ENCODE measurements at places on chromosomes 4 and X.

DNA sequence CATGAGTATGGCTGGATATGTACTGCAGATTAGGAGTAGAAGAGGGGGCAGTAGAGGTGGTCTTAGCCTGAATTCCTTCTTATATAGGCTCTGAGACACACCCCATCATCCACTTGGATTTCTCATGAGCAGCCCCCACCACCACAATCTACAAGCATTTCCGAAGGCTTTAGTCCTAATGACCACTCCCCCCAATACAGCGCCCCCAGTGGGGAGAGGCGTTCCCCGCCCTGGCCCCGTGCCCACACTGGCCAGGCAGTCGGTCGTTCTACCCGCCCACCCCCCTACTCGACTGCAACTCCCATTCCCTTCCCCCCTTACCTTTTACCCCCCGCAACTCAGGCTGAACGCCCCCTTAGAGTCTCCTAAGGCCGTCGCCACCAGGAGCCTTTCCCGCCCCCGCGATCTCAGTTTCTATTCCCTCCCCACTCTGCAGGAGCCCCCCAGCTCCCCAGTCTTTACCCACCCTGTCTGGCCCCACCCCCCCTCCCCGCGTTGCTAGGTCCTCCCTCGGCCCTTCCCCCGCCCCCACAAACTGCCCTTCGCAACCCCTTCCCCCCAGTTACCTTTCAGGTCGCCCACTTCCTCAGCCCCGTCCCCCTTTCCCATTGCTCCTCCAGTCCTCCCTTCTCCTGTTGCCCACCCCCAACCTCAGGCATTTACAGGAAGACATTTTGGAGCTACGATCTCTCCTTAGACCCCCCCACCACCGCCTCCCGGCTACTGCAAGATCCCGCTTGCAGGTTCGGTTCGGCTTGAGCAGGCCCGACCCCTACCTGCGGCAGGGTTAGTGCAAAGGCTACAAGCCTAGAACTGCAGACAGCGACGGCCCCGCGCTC, 468 bp downstream of the ZMYM3 start:
- peak; percentile 39 for DNase-seq

GRCh38 chrX:135737366-135738071, 24.1 kb downstream of the CT45A1 start:
- DNase-seq: no peak

GRCh38 chr4:5940470-5941203, 47.8 kb upstream of the CRMP1 start:
- DNase-seq: no peak

- DNase-seq: no peak
These were observed 41.1 kb downstream of the TBC1D9 start for GRCh38 chr4:140715119-140715518.

- DNase-seq: no peak
These were observed 484.5 kb downstream of the IL1RAPL1 start for GRCh38 chrX:29071525-29072320.

DNA sequence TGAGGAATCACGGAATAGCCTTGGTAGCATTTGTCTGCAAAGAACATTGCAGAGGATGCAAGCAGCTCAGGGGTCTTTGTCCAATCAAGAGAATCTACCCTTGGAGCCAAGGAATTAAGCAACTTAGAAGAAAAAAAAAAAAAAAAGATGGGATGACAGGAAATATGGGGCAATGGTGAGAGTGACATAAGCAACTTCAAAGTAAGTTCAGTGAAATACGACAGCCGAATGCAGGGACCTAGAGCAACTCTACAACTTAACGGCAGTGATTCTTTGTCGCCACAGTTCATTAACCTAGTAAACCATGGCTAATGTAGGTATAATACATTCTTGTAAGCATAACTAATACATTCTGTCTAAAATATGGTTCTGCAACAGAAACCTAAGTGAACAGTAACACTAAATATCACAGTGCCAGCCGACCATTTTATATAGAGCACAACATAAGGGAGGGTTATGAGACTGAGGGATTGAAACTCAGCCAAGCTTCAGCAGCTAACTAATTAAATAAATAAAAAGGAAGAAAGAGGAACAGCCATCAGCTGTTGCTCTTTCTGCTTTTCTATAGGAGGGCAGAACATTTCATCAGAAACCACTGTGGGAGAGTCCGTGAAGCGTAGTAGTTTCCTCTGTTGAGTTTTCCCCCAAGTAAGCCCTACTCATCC, 74.7 kb downstream of the PPARGC1A start:
- DNase-seq: no peak

- DNase-seq: no peak
These were observed 249.2 kb downstream of the IDS start for GRCh38 chrX:149255860-149256259.

DNA sequence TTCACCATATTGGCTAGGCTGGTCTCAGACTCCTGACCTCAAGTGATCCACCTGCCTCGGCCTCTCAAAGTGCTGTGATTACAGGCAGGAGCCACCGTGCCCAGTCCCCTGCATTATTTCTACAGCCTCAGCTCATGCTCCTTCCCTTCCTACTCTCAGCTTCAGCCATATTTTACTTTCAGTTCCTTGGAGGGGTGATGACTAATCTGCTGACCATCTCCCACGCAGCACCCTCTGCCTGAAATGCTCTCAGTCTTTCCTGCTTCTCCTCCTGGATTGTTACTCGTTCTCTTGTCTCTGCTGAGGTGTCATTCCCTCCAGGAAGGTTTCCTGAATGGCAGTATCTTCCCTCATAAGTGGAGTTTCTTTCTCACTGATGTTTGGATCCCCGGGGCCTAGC, 63.3 kb downstream of the MOSPD2 start:
- no peak for DNase-seq

GRCh38 chr4:165326831-165327210, 648 bp upstream of the MSMO1 start:
- DNase-seq: peak; percentile 23

- DNase-seq: no peak
These were observed 64.0 kb downstream of the CCNG2 start for GRCh38 chr4:77220828-77221613.

GRCh38 chr4:59920416-59920815, 1279.7 kb upstream of the ADGRL3 start:
- no peak for DNase-seq

GRCh38 chr4:12124138-12124537, 695.4 kb upstream of the HS3ST1 start:
- no peak for DNase-seq

GRCh38 chrX:41036668-41037326, 48.4 kb upstream of the USP9X start:
- DNase-seq: no peak

DNA sequence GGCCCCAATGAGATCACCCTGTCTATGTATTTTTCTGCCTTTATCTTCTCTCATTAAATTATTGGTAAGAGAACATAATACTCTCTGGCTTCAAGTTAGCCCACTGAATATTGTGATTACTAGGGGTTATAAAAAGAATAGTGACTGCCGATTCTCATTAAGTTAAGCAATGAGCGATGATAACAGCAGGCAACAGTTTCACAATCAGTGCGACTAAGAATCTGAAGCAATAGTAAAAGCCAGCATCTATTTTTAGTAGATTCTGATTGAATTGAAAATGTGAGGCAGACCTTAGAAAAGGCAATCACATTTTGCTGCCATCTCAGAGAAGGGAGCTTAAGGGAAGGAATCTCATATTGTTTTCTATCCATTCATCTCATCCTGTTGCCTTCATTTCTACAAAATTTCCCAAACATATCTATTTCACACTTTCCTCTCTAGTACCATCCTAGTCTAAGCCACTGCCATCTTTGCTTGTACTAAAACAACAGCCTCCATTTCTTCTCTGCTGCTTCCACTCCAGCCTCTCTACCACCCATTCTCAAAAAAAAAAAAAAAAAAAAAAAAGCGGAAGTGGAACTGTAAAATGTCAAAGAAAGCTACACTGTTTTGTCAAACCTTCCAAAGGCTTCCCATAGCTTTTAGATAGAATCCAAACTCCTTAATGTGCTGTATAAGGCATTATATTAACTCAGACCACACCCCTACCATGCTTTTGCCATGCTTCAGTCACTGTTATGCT, 17.4 kb downstream of the GABRA4 start:
- DNase-seq: no peak

DNA sequence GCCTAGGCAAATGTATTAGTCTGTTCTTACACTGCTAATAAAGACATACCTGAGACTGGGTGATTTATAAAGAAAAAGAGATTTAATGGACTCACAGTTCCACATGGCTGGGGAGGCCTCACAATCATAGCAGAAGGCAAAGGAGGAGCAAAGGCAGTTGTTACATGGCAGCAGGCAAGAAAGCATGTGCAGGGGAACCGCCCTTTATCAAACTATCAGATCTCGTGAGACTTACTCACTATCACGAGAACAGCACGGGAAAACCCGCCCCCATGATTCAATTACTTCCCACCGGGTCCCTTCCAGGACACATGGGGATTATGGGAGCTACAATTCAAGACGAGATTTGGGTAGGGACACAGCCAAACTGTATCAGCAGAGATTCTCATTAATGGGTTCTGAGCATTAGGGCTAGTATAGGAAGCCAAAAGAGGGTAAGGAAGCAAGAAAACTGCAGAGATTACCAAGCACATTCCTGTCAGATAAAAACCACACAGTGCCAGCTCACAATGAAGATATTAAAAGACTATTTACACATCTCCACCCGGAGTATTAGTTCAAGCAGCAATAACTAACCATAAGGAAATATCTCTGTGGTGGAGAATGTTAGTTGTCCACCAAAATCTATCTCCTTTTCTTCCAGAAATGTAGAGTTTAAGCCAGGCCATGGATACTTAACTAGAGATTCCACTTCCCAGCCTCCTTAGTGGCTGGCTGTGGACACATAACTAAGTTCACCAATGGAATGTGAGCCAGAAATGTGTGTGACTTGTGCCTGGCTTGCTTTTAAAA, 61.2 kb upstream of the HOPX start:
- DNase-seq: no peak

DNA sequence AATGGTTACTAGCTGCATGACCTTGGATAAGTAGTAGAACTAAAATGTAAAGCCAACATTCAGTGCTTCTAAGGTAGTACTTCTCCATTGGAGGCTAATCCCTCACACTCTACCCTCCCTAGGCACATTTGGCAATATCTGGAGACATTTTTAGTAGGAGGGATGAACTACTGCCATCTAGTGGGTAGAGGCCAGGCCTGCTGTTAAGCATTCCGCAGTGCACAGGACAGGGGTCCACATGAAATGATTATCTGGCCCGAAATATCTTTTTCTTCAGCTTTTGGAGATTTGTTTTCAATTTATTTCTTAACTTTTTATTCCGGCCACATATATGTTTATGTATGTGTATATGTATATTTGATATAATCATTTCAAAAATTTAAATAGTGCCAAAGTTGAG, 36.0 kb upstream of the SPANXC start:
- DNase-seq: peak; percentile 27

- DNase-seq: no peak
These were observed 227.7 kb downstream of the C4orf33 start for GRCh38 chr4:129323658-129324057.

DNA sequence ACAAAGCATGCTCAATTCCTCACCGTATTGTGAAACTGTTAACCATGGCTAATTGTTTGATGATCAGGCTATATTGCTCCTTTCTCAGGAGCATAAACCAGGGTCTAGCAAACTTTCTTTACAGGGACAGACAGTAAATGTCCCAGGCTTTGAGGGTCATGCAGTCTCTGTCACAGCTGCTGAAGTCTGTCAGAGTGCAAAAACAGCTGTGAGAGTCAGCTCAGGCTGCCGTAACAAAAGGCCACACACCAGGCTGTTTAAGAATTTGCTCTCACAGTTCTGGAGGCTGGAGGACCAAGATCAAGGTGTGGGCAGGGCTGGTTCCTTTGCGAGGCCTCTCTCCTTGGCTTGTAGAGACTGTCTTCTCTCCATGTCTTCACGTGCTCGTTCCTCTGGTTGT, 75.6 kb downstream of the GPR143 start:
- DNase-seq: no peak

DNA sequence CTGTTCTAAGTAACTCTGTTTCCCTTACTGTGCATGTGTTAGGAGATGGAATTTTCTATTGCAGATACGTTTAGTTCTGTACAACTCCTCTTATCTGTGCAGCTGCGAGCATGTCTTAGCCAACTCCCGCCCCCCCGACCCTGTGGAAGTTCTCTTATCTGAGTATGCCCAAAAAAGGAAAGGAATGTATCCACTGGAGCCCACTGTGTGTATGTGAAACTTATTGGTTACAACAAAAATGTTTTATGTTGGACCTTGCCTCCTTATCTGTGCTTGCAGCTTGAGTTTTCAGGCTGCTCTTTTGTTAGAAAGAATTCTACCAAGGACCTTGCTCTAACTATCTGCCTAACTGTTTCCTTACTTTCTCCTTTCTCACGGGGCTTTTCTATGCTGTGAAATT, 24.2 kb upstream of the DCAF8L2 start:
- DNase-seq: no peak

DNA sequence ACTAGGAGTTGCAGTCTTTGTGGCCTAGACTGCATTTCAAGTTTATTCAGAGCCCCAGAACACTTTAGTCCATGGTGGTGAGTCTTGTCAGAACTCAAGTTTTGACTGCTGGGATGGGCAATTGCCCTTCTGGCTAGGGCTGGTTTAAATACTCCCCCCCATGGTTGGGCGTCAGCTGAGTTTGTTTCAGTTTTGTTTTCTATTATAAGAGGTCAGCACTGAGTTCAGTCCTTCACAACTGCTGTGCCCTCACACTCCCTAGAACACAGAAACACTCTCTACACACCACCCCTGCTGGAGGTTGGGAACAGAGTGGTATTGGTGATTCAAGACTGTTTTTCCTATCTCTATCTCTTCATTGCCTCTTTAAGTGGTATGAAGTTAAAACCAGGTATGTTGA, 217.0 kb downstream of the GUCY2F start:
- DNase-seq: no peak

DNA sequence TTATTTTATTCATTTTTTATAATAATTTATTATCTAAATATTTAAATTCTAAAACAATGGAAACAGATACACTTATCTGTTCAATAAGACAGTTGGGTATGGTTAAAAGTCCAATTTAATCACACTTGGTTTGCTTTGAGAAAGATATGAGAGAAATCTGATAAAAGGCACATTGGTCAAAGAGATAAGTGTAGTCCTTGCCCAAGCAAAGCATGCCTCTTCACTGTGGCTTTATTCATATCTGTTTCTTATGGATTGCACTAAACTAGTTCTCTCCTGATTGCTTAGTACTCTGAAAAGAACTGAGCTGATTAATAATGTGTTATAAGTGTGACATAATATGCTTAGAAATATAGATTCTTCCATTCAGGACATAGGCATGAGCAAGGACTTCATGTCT, 39.8 kb downstream of the CXCL1 start:
- DNase-seq: no peak

- no peak for DNase-seq
These were observed 78.0 kb upstream of the CPEB2 start for GRCh38 chr4:14924076-14924811.

- DNase-seq: no peak
These were observed 940 bp upstream of the DCTD start for GRCh38 chr4:182918044-182918607.

DNA sequence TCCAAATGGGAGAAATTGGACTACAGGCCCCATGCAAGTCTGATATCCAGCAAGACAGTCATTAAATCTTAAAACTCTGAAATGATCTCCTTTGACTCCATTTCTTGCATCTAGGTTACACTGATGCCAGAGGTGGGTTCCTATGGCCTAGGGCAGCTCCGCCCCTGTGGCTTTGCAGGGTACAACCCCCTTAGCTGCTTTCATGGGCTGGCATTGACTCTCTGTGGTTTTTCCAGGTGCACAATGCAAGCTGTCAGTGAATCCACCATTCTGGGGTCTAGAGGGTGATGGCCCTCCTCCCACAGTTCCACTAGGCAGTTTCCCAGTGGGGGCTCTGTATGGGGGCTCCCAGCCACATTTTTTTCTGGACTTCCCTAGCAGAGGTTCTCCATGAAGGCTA, 228.5 kb upstream of the ADAMTS3 start:
- no peak for DNase-seq

- DNase-seq: no peak
These were observed 156.9 kb upstream of the NAP1L5 start for GRCh38 chr4:88854481-88854880.
